Neuronal stem cell (in vitro differentiated cells): ENCODE measurements at places on chromosomes 2 and 18.

DNA sequence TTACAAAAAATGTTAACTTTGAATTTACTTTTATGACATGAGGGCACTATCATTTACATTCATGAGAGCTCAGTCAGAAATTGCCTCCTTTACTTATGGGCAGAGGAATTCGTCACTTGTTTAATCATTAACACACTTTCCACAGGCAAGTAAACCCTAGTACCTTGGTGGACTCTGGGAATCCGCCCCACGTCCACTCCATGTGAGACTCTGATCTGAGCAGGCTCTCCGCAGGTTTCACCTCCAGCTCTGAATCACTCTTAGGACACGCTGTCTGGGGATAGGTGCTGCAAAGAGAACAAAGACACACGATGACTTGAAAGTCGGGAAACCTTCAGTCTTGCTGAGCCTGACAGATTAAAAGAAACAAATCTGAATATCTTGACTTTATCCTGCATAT, 73.6 kb downstream of the LPIN2 start:
- no peaks in the 10 kb centered on the region for H3K27me3 ChIP-seq
- H3K36me3 ChIP-seq = peaks cover 70% of the 10 kb centered on the region
- no peak overlapping the region for H3K4me3 ChIP-seq
- no peak for DNase-seq

- H3K27ac ChIP-seq = no peak overlapping the region
- no peaks in the 10 kb centered on the region for H3K27me3 ChIP-seq
- no peaks in the 10 kb centered on the region for H3K36me3 ChIP-seq
- no peaks in the 10 kb centered on the region for H3K4me1 ChIP-seq
Measured at GRCh38 chr2:15287447-15288184, 273.5 kb downstream of the NBAS start.

DNA sequence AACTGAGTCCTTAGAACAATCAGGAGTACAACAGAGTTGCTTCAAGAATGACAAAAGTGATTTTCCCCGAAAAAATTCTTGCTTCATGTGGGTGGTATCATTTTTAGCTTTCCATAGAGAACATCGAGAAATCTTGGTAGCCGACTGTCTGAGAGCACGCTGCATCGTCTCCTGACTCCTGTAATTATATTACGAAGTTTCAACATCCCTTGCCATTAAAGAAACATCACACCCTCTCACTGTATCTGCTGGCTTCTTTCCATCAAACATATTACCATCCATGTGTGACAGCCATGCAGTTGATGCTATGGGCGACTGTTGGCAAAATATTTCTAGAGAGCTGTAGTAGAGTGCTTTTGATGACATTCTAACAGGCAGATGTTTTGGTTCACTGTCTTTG, 311.2 kb downstream of the CMPK2 start:
- no peaks in the 10 kb centered on the region for H3K27me3 ChIP-seq
- no peak overlapping the region for H3K27ac ChIP-seq
- H3K36me3 ChIP-seq = no peaks in the 10 kb centered on the region
- DNase-seq = no peak
- H3K4me3 ChIP-seq = no peak overlapping the region

- H3K4me3 ChIP-seq = no peak overlapping the region
- peaks cover 10% of the 10 kb centered on the region for H3K4me1 ChIP-seq
- DNase-seq = no peak
- H3K36me3 ChIP-seq = no peaks in the 10 kb centered on the region
- no peak overlapping the region for H3K27ac ChIP-seq
Measured at GRCh38 chr18:48973731-48974130, 23.0 kb upstream of the SMAD7 start.

DNA sequence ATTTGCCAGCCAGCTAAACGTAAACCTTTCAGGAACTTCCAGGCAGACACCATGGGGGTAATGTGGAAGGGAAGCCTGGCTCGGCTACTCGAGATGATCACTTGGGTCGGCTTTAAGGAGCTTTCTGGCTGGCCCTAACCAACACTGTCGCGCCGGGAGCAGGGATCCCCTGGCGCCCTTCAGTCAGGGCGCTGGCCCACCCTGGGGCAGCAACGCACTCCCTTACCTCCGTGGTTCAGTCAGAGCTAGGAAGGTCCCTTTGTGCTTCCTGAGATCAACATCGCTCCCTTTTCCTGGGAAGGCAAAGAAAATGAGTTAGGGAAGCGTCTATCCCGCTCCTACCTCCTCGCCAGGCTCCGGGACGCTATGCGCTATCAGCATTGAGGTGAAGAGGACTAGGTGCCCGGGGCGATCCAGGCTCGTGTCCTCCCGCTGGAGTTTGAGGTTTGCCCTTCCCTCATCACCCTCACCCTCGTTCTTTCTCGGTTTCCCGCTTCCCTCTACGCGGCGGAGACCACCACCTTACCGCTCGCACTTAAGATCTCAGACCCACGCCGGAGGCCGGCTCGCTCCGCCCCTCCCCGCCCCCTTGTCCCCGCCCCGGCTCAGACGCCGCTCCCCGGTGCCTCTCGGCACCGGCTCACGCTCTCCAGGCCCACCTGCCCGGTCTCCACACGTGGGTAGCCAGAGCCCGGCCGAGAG, 449 bp upstream of the ATRAID start:
- no peaks in the 10 kb centered on the region for H3K27me3 ChIP-seq
- H3K4me1 ChIP-seq = peaks cover 4% of the 10 kb centered on the region
- H3K27ac ChIP-seq = peak overlapping the region; percentile 55
- DNase-seq = no peak

DNA sequence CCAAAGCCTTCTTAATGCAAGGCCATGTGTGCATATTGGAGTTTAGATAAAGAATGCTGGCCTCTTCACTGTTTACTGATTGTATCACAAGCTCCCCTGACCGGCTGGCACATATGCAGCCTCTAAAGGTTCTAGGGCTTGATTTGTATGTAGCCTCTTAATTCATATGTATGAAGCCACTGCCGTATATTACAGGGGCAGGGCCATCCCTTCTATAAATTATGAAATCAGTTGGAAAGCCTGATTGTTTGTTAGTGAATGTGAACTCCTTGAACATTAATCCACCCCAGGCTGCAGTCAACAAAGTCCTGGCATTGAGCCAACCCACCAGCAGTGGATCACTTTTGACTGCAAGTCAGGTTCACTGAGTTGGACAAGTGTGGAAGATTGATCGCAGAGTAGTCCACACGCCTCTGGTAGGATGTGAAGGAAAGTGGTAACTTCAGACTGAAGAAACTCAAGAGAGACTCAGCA, 61.6 kb upstream of the PARD3B start:
- H3K27ac ChIP-seq = no peak overlapping the region
- no peaks in the 10 kb centered on the region for H3K36me3 ChIP-seq
- H3K27me3 ChIP-seq = no peaks in the 10 kb centered on the region
- no peak overlapping the region for H3K4me3 ChIP-seq
- DNase-seq = no peak

- H3K36me3 ChIP-seq = no peaks in the 10 kb centered on the region
- no peaks in the 10 kb centered on the region for H3K27me3 ChIP-seq
- peak; percentile 68 for DNase-seq
- peaks cover 3% of the 10 kb centered on the region for H3K4me1 ChIP-seq
- H3K4me3 ChIP-seq = no peak overlapping the region
Measured at GRCh38 chr2:19711470-19712372, 190.1 kb downstream of the TTC32 start.

DNA sequence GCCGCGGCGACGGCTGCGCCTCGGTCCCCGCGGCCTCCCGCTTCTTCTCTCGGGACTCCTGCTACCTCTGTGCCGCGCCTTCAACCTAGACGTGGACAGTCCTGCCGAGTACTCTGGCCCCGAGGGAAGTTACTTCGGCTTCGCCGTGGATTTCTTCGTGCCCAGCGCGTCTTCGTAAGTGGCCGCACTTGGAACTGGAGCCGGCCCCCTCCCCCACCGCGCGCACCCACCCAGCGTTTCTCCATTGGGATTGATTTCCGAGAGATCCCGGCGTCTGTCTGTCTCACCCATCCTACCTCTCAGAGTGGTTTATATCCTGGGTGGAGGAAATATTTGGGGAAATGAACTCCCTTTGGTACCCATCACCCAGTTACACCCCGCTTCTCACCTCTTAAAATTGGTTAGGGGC, 498 bp downstream of the ITGAV start:
- peaks cover 3% of the 10 kb centered on the region for H3K4me1 ChIP-seq
- peak overlapping the region; percentile 85 for H3K27ac ChIP-seq
- DNase-seq = no peak
- no peaks in the 10 kb centered on the region for H3K27me3 ChIP-seq
- no peaks in the 10 kb centered on the region for H3K36me3 ChIP-seq

- H3K36me3 ChIP-seq = no peaks in the 10 kb centered on the region
- no peak overlapping the region for H3K27ac ChIP-seq
- no peaks in the 10 kb centered on the region for H3K27me3 ChIP-seq
- peaks cover 2% of the 10 kb centered on the region for H3K4me1 ChIP-seq
Measured at GRCh38 chr2:29447513-29447912, 332.3 kb downstream of the CLIP4 start.
